ENCODE measurements at places on chromosomes 3 and 15. TPM values are rescaled to one million over a fixed set of nuclear protein-coding genes. Genes with fewer than 3 reads are reported as not detected.

The NTRK3 gene
- 4.6 TPM for total RNA-seq

The PLS1 gene
- 44.7 TPM for total RNA-seq

The DPPA2 gene
- 12.6 TPM for total RNA-seq

The C3orf22 gene
- not detected for total RNA-seq

The ANKRD34C gene
- total RNA-seq = not detected

The CNTN3 gene
- total RNA-seq = 0.13 TPM

The ARPP19 gene
- 274 TPM for total RNA-seq

The FSIP1 gene
- 1.3 TPM for total RNA-seq

The ITIH4 gene
- 0.78 TPM for total RNA-seq

The UNC13C gene
- total RNA-seq = 0.13 TPM

The TPRA1 gene
- total RNA-seq = 18.8 TPM

The GASK1A gene
- 7.9 TPM for total RNA-seq

The NAALADL2 gene
- 0.69 TPM for total RNA-seq

The MORC1 gene
- not detected for total RNA-seq

The ARGFX gene
- total RNA-seq = not detected

The UBE2E1 gene
- 130 TPM for total RNA-seq

The EID1 gene
- 135 TPM for total RNA-seq

The PLIN1 gene
- total RNA-seq = 0.11 TPM

The ISL2 gene
- total RNA-seq = 0.99 TPM

The CYP8B1 gene
- not detected for total RNA-seq

The CCDC39 gene
- 0.34 TPM for total RNA-seq

The CRBN gene
- 30.3 TPM for total RNA-seq

The MORF4L1 gene
- 533 TPM for total RNA-seq

The LRRN1 gene
- total RNA-seq = 199 TPM

The B4GALT4 gene
- total RNA-seq = 56.5 TPM

The LTK gene
- 0.38 TPM for total RNA-seq

The NR2F2 gene
- not detected for total RNA-seq

The LRRC3B gene
- 3.1 TPM for total RNA-seq

The DCUN1D1 gene
- total RNA-seq = 76.7 TPM

The ANKRD63 gene
- 0.26 TPM for total RNA-seq

The RPL15 gene
- total RNA-seq = 2,767 TPM

The KCNAB1 gene
- total RNA-seq = 2.4 TPM

The PCOLCE2 gene
- total RNA-seq = 12.6 TPM

The CEP19 gene
- 1.6 TPM for total RNA-seq

The KNG1 gene
- total RNA-seq = not detected

The LIPC gene
- not detected for total RNA-seq

The HRG gene
- total RNA-seq = 0.15 TPM

The GNAT1 gene
- total RNA-seq = not detected

The CPA3 gene
- not detected for total RNA-seq

The PCLAF gene
- total RNA-seq = 65.7 TPM

The AQR gene
- 57.6 TPM for total RNA-seq

The ERICH6 gene
- not detected for total RNA-seq

The IGSF11 gene
- total RNA-seq = 1.6 TPM

The PIGB gene
- 4.3 TPM for total RNA-seq

The BFSP2 gene
- total RNA-seq = not detected

The PLA2G4F gene
- not detected for total RNA-seq

The FAM107A gene
- total RNA-seq = 0.57 TPM

The GABRR3 gene
- not detected for total RNA-seq

The ACTRT3 gene
- 5.9 TPM for total RNA-seq

The ANKUB1 gene
- not detected for total RNA-seq

The THPO gene
- 1.2 TPM for total RNA-seq

The FYCO1 gene
- total RNA-seq = 9.3 TPM

The TLR9 gene
- total RNA-seq = not detected

The SIDT1 gene
- not detected for total RNA-seq

The TNFSF10 gene
- not detected for total RNA-seq
